Activated T-helper 1 cell treated with anti-CD3 and anti-CD28 coated beads, Interleukin-12 subunit alpha, Interleukin-12 subunit beta, Interleukin-2, Interleukin-4 antibody, amounts not matched to agents 30 ng/mL and 10 ng/mL and 1 ng/mL, durations not matched to agents 14 hours and 24 hours and 36 hours (primary cell): ENCODE measurements at places on chromosomes 1 and 21. TPM values are rescaled to one million over a fixed set of nuclear protein-coding genes. Genes with fewer than 3 reads are reported as not detected.

GRCh38 chr1:59225594-59226316, 71.1 kb upstream of the FGGY start:
- no peaks in the 10 kb centered on the region for H3K36me3 ChIP-seq
- no peak overlapping the region for H3K27ac ChIP-seq
- H3K4me1 ChIP-seq = no peaks in the 10 kb centered on the region
- H3K4me3 ChIP-seq = no peak overlapping the region
- H3K27me3 ChIP-seq = no peaks in the 10 kb centered on the region

The PRR9 gene
- not detected in 2 replicates for total RNA-seq

- no peak overlapping the region for H3K27ac ChIP-seq
- no peaks in the 10 kb centered on the region for H3K36me3 ChIP-seq
- no peak overlapping the region for H3K4me3 ChIP-seq
- peaks cover 11% of the 10 kb centered on the region for H3K4me1 ChIP-seq
- no peak for DNase-seq
Observed at GRCh38 chr1:87435484-87435883, 106.8 kb downstream of the LMO4 start.

The GJA5 gene
- total RNA-seq = not detected in 2 replicates

GRCh38 chr1:44040418-44040817, 9.2 kb upstream of the SLC6A9 start:
- DNase-seq = no peak
- no peak overlapping the region for H3K4me3 ChIP-seq
- no peak overlapping the region for H3K27ac ChIP-seq
- no peaks in the 10 kb centered on the region for H3K36me3 ChIP-seq
- peaks cover 22% of the 10 kb centered on the region for H3K27me3 ChIP-seq

The TNFRSF14 gene
- total RNA-seq = 207 and 215 TPM in 2 replicates

GRCh38 chr1:180186831-180187230, 32.2 kb downstream of the QSOX1 start:
- no peak overlapping the region for H3K4me3 ChIP-seq
- peaks cover 5% of the 10 kb centered on the region for H3K36me3 ChIP-seq
- H3K4me1 ChIP-seq = peaks cover under 1% of the 10 kb centered on the region
- no peaks in the 10 kb centered on the region for H3K27me3 ChIP-seq

GRCh38 chr1:7299994-7300393, 471.1 kb upstream of the VAMP3 start:
- peaks cover 4% of the 10 kb centered on the region for H3K27me3 ChIP-seq
- H3K4me3 ChIP-seq = no peak overlapping the region
- no peaks in the 10 kb centered on the region for H3K36me3 ChIP-seq
- no peaks in the 10 kb centered on the region for H3K4me1 ChIP-seq
- no peak overlapping the region for H3K27ac ChIP-seq

The TARBP1 gene
- 71.7 and 78.9 TPM in 2 replicates for total RNA-seq

DNA sequence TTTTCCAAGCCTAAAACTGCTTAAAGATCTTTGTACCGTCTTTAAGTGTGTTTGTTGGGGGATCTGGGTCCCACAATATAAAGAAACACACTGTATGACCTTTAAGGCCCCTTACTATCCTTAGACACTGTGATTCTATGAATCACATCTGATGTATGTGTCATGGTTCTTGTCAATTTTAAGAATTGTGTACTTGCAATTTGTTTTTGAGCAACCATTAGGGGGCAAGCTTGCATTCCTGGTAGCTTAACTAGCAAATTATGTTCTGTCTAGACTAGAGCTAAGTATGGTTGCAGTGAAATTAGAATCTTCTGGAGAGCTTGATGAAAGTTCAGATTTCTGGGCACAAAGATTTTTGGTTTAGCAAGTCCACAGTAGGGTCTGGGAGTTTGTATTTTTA, 219.5 kb downstream of the TPR start:
- H3K27me3 ChIP-seq = peaks cover 4% of the 10 kb centered on the region
- no peak overlapping the region for H3K27ac ChIP-seq

The KRTAP12-2 gene
- not detected in 2 replicates for total RNA-seq

GRCh38 chr1:202854787-202855186, 34.2 kb downstream of the RABIF start:
- peaks cover 18% of the 10 kb centered on the region for H3K4me1 ChIP-seq
- no peak overlapping the region for H3K27ac ChIP-seq
- peaks cover 3% of the 10 kb centered on the region for H3K36me3 ChIP-seq
- H3K4me3 ChIP-seq = no peak overlapping the region

- peak; percentile 4 for DNase-seq
- H3K27me3 ChIP-seq = peaks cover 43% of the 10 kb centered on the region
- H3K4me3 ChIP-seq = peak overlapping the region; percentile 78
- H3K27ac ChIP-seq = no peak overlapping the region
- peaks cover 21% of the 10 kb centered on the region for H3K4me1 ChIP-seq
- peaks cover 2% of the 10 kb centered on the region for H3K36me3 ChIP-seq
Observed at GRCh38 chr1:94926126-94926914, 590 bp downstream of the CNN3 start.

The CFAP141 gene
- not detected in 2 replicates for total RNA-seq

DNA sequence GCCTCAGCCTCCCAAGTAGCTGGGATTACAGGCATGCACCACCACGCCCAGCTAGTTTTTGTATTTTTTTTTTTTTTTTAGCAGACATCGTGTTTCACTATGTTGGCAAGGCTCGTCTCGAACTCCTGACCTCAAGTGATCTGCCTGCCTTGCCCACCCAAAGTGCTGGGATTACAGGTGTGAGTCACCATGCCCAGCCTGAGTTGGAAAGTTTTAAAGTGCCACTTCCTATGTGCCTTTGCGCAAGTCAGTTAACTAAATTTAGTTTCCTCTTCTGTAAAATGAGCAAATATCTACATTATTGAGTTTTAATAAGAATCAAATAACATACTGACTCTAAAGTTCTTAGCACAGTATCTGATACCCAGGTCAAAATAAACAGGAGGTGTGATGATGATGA, 12.4 kb downstream of the SLC19A2 start:
- peaks cover 9% of the 10 kb centered on the region for H3K36me3 ChIP-seq
- no peak for DNase-seq
- H3K27ac ChIP-seq = no peak overlapping the region

The C1orf87 gene
- not detected in 2 replicates for total RNA-seq

The POMGNT1 gene
- 80.8 and 85.7 TPM in 2 replicates for total RNA-seq

The FLG gene
- total RNA-seq = not detected in 2 replicates

DNA sequence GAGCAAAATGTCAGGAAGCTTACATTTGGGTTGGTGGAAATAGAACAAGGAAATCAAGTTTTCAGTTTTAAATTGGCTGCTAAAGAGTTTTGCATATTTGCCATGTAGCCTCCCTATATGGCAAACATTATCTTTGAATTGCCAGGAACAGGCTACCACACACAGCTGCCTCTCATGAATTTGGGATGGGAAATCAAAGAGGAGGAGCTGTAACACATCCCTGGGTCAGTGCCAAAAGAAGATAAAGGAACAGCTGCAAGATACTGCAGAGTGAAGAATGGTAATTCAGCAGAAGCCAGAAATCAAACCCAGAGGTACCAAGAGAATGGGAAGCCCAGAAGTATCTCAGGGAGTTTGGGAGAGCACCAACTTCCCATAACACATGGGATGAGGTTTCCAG, 18.6 kb upstream of the RASAL2 start:
- no peaks in the 10 kb centered on the region for H3K4me1 ChIP-seq
- DNase-seq = no peak
- no peaks in the 10 kb centered on the region for H3K36me3 ChIP-seq
- peaks cover 2% of the 10 kb centered on the region for H3K27me3 ChIP-seq
- H3K27ac ChIP-seq = no peak overlapping the region
- no peak overlapping the region for H3K4me3 ChIP-seq

DNA sequence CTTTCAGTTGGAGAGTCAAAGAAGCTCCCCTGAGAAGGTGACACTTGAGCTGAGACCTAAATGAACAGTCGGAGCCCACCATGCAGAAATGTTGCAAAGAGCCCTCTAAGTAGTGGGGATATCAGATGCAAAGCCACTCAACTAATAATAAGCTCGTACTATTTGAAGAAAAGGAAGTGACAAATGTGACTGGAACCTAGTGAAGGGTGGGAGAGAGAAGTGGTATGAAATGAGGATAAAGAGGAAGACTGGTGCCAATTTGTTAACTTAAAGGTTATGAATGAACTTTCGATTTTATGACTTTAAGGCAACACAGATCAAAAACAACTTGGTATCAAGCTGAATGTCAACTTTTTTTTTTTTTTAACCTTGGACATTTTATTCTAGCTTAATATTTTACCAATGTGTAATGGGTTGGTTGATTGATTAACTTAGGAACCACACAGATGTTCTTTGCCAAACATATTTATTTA, 14.7 kb downstream of the LYPLAL1 start:
- H3K36me3 ChIP-seq = peaks cover 13% of the 10 kb centered on the region
- peak overlapping the region; percentile 49 for H3K4me3 ChIP-seq
- H3K27ac ChIP-seq = no peak overlapping the region
- H3K4me1 ChIP-seq = peaks cover 30% of the 10 kb centered on the region

The ALX3 gene
- total RNA-seq = not detected in 2 replicates

GRCh38 chr1:112389689-112390088, 6.3 kb upstream of the CTTNBP2NL start:
- H3K27me3 ChIP-seq = peaks cover 3% of the 10 kb centered on the region
- H3K4me1 ChIP-seq = peaks cover 27% of the 10 kb centered on the region
- no peak for DNase-seq

DNA sequence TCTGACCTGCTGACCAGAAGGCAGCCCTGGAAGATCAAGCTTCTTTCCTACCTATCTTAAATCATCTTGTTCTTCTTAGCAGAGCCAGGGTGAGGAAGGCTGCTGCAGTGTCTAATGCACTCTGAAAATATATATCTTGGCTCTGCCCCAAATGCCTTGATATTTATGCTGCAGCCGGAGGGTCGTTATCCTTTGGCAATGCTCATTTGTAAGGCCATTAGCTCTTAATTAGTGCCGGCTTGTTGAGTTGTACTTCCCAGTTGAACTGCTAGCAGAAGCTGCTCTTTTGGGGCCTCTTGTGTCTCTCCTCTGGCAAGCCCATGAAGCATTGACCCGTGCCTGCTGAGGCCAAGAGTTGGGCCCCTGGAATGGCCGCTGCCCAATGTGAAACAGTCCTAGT, 4.2 kb upstream of the GNL2 start:
- no peak for DNase-seq
- H3K27ac ChIP-seq = no peak overlapping the region
- no peak overlapping the region for H3K4me3 ChIP-seq

- DNase-seq = no peak
- peaks cover 41% of the 10 kb centered on the region for H3K27me3 ChIP-seq
- no peak overlapping the region for H3K27ac ChIP-seq
- H3K36me3 ChIP-seq = peaks cover 5% of the 10 kb centered on the region
- peaks cover 9% of the 10 kb centered on the region for H3K4me1 ChIP-seq
Observed at GRCh38 chr1:8021676-8022266, 4.3 kb downstream of the ERRFI1 start.

DNA sequence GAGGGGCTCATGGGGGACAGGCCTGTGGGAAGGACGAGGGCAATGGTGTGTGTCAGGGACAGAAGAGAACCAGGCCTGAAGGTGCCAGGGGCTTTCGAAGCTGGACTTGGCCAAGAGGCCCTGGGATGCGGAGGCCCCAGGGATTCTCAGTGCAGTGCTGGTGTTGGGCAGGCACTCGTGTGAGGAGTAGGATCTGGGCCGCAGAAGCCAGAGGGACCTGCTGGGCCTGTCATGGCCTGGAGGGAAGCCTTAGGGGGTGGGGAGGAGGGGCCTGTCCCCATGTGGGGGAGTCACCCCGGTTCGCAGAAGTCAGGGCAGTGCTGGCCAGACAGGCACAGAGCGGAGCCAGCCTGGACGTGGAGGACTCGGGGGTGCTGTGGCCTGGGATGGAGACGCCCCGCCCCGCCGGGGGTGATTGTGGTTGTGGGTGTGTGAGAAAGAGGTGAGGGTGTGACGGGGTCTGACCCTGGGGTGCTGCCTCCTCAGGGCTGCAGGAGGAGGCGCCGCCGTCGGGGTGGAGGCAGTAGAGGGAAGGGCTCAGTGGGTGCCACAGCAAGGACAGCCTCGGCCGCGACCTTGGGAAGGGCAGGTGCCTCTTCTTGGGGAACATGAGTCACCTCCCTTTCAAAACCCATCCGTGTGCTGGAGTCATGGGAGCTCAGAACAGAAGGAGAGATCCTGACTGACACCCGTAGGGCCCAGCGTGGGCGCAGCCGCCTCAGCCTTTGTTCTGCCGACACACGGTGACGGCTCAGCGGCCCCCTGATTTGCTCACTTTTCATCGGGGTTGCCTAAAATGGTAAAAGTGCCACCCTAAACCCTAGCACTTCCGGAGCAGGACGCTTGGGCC, 33.9 kb downstream of the FAAP20 start:
- no peak for DNase-seq
- no peaks in the 10 kb centered on the region for H3K27me3 ChIP-seq
- H3K4me3 ChIP-seq = no peak overlapping the region

DNA sequence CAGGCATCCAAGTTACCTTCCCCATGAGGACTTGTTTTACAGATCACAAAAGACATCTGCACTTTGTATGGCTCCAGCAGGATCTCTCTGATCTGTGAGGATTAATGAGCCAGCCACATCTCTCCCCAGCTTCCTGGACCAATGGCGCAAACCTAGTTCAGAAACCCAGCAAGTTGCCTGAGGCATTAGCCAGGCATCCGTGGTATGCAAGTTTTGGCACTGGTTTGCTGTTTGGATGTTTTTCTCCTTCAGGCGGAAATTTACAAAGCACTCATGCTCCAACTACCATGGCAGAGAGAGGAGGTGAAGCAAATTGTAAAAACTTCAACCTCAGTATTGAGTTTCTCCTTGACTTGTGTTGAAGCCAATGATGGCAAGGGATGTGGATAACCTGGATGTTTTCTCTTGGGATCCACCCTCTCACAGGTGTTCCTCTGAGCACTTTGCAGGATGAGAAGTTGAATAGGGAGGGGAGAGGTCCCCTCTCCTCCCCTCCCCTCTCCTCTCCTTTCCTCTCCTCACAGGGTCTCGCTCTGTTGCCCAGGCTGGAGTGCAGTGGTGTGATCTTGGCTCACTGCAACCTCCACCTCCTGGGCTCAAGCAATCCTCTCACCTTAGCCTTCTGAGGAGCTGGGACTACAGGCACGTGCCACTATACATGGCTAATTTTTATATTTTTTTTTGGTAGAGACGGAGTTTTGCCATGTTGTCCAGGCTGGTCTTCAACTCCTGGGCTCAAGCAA, 25.6 kb upstream of the ENO1 start:
- H3K4me1 ChIP-seq = peaks cover 51% of the 10 kb centered on the region
- no peak overlapping the region for H3K4me3 ChIP-seq
- peaks cover 3% of the 10 kb centered on the region for H3K36me3 ChIP-seq
- DNase-seq = no peak

The ATP1A2 gene
- not detected in 2 replicates for total RNA-seq

DNA sequence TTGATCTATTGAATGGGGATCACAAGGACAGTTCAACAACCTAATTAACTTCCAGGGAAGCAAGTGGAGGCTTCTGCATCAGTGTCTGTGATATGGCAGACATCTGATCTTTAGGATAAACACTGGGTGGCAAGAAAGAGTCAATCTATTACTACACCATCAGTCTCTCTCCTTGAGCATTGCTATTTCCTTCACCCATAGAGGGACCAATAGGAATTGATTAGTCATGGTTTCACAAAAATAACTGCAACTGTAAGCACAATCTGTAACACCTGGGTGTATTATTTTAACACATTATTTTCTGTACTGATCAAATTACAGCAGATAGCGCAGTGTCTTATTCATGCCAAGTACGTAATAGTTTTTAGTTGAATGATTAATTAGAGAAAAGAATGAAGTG, 50.3 kb downstream of the USP24 start:
- H3K4me3 ChIP-seq = no peak overlapping the region
- peak overlapping the region; percentile 49 for H3K27ac ChIP-seq
- peaks cover 44% of the 10 kb centered on the region for H3K4me1 ChIP-seq

The FAM167B gene
- total RNA-seq = 0.57 and 0.61 TPM in 2 replicates

GRCh38 chr21:35974775-35975174, 85.6 kb downstream of the SETD4 start:
- H3K36me3 ChIP-seq = no peaks in the 10 kb centered on the region
- DNase-seq = no peak
- H3K27me3 ChIP-seq = peaks cover 4% of the 10 kb centered on the region
- no peak overlapping the region for H3K27ac ChIP-seq
- H3K4me1 ChIP-seq = no peaks in the 10 kb centered on the region
- H3K4me3 ChIP-seq = no peak overlapping the region

The CDCA8 gene
- 33.5 and 37.2 TPM in 2 replicates for total RNA-seq
